H1 (cell line): ENCODE measurements at places on chromosomes 4 and X. TPM values are rescaled to one million over a fixed set of nuclear protein-coding genes. Genes with fewer than 3 reads are reported as not detected.

The PCDH11X gene
- total RNA-seq = 7.4 and 7.9 TPM in 2 replicates

The SSX2 gene
- not detected in 2 replicates for total RNA-seq

The CTSO gene
- total RNA-seq = 0.41 and 0.65 TPM in 2 replicates

The TSPAN5 gene
- total RNA-seq = 20.9 and 21.2 TPM in 2 replicates

The GABRQ gene
- total RNA-seq = 8.6 and 9.6 TPM in 2 replicates

The CENPE gene
- 49.0 and 51.0 TPM in 2 replicates for total RNA-seq

The CLCN4 gene
- 7.5 and 11.2 TPM in 2 replicates for total RNA-seq

The CXorf49B gene
- not detected in 2 replicates for total RNA-seq

GRCh38 chrX:132501606-132502005, 12.8 kb upstream of the MBNL3 start:
- DNase-seq = no peak
- H3K4me3 ChIP-seq = no peak overlapping the region
- H3K27ac ChIP-seq = no peak overlapping the region
- no peaks in the 10 kb centered on the region for H3K27me3 ChIP-seq
- no peaks in the 10 kb centered on the region for H3K4me1 ChIP-seq
- H3K36me3 ChIP-seq = no peaks in the 10 kb centered on the region

- peak overlapping the region; percentile 18; the same call in 1 of the 2 replicates for H3K27ac ChIP-seq
- no peak overlapping the region for H3K4me3 ChIP-seq
- no peak for DNase-seq
- H3K4me1 ChIP-seq = peaks cover 13% of the 10 kb centered on the region
These were observed 6.5 kb downstream of the WDR1 start for GRCh38 chr4:10109995-10110670.

- DNase-seq = no peak
- H3K4me3 ChIP-seq = no peak overlapping the region
- H3K27me3 ChIP-seq = no peaks in the 10 kb centered on the region
These were observed 198.2 kb upstream of the PSAPL1 start for GRCh38 chr4:7632971-7633370.

- no peaks in the 10 kb centered on the region for H3K4me1 ChIP-seq
- H3K27me3 ChIP-seq = no peaks in the 10 kb centered on the region
- DNase-seq = no peak
- H3K27ac ChIP-seq = no peak overlapping the region
- H3K4me3 ChIP-seq = no peak overlapping the region
These were observed 231.6 kb downstream of the NR3C2 start for GRCh38 chr4:148210661-148211060.

DNA sequence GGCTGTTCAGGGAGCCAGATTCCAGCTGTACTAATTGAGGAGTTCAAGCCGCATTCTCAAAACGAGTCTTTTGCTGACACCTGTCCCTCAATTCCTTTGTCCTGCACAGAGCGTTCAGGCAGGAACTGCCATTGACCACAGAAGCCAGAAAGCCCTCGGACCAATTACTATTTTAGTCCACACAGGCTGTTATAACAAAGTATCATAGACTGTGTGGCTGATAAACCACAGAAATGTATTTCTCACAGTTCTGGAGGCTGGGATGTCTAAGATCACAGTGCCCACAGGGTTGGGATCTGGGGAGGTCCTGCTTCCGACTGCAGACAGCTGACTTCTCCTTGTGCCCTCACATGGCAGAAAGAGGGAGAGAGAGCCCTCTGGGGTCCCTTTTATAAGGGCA, 119.8 kb upstream of the ATP6AP2 start:
- H3K4me3 ChIP-seq = no peak overlapping the region
- H3K4me1 ChIP-seq = no peaks in the 10 kb centered on the region
- no peaks in the 10 kb centered on the region for H3K36me3 ChIP-seq

DNA sequence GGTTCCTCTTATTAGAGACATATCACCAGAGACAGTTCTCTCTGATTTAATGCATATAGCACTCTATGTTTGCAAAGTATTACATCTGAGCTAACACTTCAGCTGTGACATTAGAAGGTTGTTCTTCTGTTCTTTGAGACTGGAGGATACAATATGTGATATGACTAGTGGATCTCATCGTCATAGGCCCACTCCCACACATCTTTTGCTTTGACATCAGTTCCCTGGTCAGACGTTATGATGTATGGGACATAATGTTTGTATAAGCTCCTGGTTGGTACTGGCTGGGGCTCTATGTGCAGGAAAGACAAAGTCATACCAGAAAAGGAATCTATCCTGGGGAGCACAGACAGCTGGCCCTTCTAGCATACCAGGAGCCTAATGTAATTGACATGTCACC, 57.7 kb upstream of the MAML3 start:
- H3K27ac ChIP-seq = no peak overlapping the region
- no peak overlapping the region for H3K4me3 ChIP-seq
- DNase-seq = no peak
- H3K27me3 ChIP-seq = no peaks in the 10 kb centered on the region
- H3K4me1 ChIP-seq = no peaks in the 10 kb centered on the region; the same call in 1 of the 2 replicates
- no peaks in the 10 kb centered on the region for H3K36me3 ChIP-seq

DNA sequence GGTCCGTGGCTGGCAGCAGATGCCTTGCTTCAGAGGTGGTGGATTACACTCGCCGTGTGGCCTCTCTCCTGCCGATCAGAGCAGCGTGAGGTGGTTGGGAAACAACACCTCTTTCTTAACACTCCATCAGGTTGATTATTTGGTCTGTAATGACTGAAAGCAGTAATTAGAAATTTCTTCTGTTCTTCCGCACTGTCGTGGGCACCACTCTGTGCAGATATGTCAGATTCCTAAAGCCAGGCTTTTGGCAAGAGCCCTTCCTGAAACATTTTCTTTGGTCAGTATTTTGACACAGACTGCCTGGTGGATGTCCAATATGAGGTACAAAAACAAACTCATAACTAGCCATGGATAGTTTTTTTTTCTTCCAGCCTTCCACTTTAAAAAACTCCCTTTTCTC, 100.9 kb downstream of the FNIP2 start:
- DNase-seq = no peak
- H3K4me1 ChIP-seq = peaks cover 5% of the 10 kb centered on the region; the same call in 1 of the 2 replicates
- H3K27ac ChIP-seq = no peak overlapping the region

DNA sequence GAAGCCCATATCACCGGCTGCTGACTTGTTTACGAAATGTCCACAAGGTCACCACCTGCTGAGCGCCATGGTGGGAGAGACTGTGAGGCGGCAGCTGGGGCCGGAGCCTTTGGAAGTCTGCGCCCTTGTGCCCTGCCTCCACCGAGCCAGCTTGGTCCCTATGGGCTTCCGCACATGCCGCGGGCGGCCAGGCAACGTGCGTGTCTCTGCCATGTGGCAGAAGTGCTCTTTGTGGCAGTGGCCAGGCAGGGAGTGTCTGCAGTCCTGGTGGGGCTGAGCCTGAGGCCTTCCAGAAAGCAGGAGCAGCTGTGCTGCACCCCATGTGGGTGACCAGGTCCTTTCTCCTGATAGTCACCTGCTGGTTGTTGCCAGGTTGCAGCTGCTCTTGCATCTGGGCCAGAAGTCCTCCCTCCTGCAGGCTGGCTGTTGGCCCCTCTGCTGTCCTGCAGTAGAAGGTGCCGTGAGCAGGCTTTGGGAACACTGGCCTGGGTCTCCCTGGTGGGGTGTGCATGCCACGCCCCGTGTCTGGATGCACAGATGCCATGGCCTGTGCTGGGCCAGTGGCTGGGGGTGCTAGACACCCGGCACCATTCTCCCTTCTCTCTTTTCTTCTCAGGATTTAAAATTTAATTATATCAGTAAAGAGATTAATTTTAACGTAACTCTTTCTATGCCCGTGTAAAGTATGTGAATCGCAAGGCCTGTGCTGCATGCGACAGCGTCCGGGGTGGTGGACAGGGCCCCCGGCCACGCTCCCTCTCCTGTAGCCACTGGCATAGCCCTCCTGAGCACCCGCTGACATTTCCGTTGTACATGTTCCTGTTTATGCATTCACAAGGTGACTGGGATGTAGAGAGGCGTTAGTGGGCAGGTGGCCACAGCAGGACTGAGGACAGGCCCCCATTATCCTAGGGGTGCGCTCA, 8.7 kb upstream of the MSANTD1 start:
- no peak overlapping the region for H3K27ac ChIP-seq
- peaks cover 33% of the 10 kb centered on the region for H3K36me3 ChIP-seq
- no peak overlapping the region for H3K4me3 ChIP-seq
- no peak for DNase-seq
- H3K27me3 ChIP-seq = peaks cover 37% of the 10 kb centered on the region

DNA sequence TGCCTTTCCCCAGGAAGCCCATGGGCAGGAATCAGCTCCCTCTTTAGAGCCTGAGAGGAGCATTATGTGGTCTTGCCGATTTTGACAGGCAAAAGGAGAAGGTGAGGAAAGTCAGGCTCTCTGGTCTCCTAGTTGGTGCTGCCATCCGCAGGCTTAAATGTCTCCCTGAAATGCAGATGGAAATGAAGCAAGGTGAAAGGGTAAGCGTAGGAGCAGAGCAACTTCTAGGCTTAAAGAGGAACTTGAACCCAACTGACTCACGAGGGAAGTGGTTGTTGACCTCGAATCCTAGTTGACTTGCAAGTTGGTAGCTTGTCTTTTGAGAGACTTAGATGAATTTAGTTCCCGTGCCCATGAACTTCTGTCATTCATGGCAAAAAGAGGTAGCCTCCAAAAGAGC, 205.9 kb downstream of the PTTG2 start:
- no peak overlapping the region for H3K4me3 ChIP-seq
- H3K27ac ChIP-seq = no peak overlapping the region
- no peaks in the 10 kb centered on the region for H3K36me3 ChIP-seq
- H3K4me1 ChIP-seq = no peaks in the 10 kb centered on the region
- no peak for DNase-seq
- H3K27me3 ChIP-seq = no peaks in the 10 kb centered on the region

DNA sequence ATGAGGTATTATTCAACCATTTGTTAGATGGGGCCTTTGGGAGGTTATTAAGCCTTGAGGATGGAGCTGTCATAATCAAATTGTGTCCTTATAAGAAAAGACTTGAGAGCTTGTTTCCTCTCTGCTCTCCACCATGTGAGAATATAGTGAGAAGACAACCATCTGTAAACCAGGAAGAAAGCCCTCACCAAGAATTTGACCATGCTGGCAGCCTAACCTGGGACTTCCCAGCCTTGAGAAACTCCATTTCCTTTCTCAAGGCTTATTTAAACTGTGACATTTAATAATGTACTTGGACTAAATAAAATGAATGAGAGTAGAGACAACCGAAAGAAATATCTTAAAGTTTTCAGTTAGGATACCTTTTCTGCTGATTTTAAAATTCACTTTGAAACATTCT, 83.7 kb upstream of the GC start:
- no peak overlapping the region for H3K4me3 ChIP-seq
- no peak overlapping the region for H3K27ac ChIP-seq
- no peaks in the 10 kb centered on the region for H3K4me1 ChIP-seq
- no peaks in the 10 kb centered on the region for H3K36me3 ChIP-seq
- H3K27me3 ChIP-seq = no peaks in the 10 kb centered on the region
- no peak for DNase-seq

DNA sequence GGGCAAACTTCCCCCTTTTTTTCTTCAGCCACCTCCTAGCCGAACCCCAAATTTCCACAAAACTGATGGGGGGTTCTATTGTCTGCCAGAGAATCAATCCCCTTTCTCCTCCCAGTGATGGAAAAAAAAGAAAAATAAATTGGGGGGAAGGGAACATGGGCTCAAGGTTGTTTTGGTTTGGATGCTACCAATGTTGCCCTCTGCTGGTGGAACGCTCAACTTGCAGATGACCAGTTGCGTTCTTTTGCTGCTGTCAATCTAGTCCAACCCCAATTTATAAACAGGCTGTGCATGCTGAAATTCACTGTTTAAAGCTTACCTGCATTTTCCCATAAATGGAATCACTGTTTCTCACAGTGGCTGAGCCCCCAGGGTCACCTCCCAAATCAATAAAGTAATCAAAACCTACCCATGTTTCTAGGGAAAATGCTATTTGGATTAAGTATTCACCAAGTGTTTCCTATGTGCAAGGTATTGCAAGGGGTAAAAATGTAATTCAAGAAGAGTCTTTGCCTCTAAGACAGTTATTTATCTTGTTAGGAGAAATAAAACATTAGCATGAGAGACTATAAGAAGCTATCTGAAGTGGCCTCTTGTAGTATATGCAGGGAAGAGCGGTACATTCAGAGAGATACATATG, 116.7 kb upstream of the TMEM164 start:
- no peak overlapping the region for H3K27ac ChIP-seq
- H3K4me1 ChIP-seq = no peaks in the 10 kb centered on the region
- H3K27me3 ChIP-seq = no peaks in the 10 kb centered on the region
- no peak overlapping the region for H3K4me3 ChIP-seq
- no peaks in the 10 kb centered on the region for H3K36me3 ChIP-seq
- DNase-seq = no peak

DNA sequence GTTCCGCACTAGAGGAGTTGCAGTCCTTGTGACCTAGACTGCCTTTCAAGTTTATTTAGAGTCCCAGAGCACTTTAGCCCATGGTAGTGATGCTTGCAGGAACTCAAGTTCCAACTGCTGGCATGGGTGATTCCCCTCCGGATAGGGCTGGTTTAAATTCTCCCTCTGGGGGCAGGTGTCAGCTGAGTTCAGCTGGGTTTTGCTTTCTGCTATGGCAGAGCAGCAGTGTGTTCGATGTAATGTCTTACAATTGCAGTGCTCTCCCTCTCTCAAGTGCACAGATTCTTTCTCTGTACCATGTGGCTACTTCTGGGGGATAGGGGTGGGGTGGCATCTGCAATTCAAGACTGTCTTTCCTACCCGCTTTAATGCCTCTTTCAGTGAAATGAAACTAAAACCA, 164.8 kb upstream of the ZIC3 start:
- H3K4me1 ChIP-seq = no peaks in the 10 kb centered on the region
- no peak for DNase-seq
- no peaks in the 10 kb centered on the region for H3K36me3 ChIP-seq
- H3K4me3 ChIP-seq = no peak overlapping the region
- no peak overlapping the region for H3K27ac ChIP-seq
- H3K27me3 ChIP-seq = no peaks in the 10 kb centered on the region

DNA sequence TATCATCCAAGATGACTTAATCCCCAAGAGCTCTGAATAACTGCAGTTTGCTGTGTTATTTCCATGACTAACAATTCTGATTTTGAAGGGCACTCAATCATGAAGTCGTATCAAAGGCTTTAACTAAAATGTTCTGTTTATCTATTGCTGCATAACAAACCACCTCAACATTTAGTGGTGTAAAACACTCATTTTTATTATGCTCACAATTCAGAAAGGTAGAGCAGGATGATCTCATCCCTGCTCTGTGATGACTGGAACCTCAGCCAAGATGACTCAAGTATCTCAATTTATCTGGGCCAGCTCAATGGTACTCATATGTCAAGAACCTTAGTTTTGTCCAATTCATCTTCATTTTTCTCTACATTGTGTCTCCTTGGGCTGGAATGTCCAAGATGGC, 451.1 kb downstream of the PPARGC1A start:
- H3K36me3 ChIP-seq = no peaks in the 10 kb centered on the region
- no peak for DNase-seq
- H3K4me3 ChIP-seq = no peak overlapping the region
- H3K27ac ChIP-seq = no peak overlapping the region
- no peaks in the 10 kb centered on the region for H3K27me3 ChIP-seq
- H3K4me1 ChIP-seq = no peaks in the 10 kb centered on the region

DNA sequence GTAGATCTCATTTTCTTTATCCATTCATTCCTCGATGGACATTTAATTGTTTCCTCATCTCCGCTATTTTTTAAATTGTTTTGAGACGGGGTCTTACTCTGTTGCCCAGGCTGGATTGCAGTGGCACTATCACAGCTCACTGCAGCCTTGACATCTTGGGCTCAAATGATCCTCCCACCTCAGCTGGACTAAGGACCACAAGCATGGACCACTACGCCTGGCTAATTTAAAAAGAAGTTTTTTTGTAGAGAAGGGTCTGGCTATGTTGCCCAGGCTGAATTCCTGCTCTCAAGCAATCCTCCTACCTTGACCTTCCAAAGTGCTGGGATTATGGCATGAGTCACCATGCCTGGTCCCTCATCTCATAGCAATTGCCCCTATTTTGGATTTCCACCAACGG, 7.0 kb upstream of the TRIML1 start:
- no peaks in the 10 kb centered on the region for H3K36me3 ChIP-seq
- H3K27me3 ChIP-seq = no peaks in the 10 kb centered on the region
- DNase-seq = no peak
- H3K27ac ChIP-seq = no peak overlapping the region
- H3K4me1 ChIP-seq = no peaks in the 10 kb centered on the region
